ENCODE measurements at places on chromosomes 2 and 18. TPM values are rescaled to one million over a fixed set of nuclear protein-coding genes. Genes with fewer than 3 reads are reported as not detected.

Gene ACMSD
- total RNA-seq = not detected

Gene ARHGEF33
- 0.02 TPM for total RNA-seq

Gene ERBB4
- not detected for total RNA-seq

Gene ZBTB7C
- 0.23 TPM for total RNA-seq

Gene KCNG3
- total RNA-seq = 0.56 TPM

Gene MSTN
- total RNA-seq = not detected

Gene CHRNG
- total RNA-seq = not detected

Gene CHST10
- total RNA-seq = 16.3 TPM

Gene ANKRD29
- 18.1 TPM for total RNA-seq

Gene GNLY
- 0.08 TPM for total RNA-seq

Gene CIB4
- total RNA-seq = 0.16 TPM

Gene LOXHD1
- not detected for total RNA-seq

Gene CAPG
- total RNA-seq = 89.8 TPM

Gene SERPINB4
- 0.15 TPM for total RNA-seq

Gene CAPN14
- total RNA-seq = 0.05 TPM

All from A549 treated with Hydrocortisone at 1 μM for 4 hours (cell line).